HS-27A (cell line): ENCODE measurements at places on chromosomes 2 and 18.

DNA sequence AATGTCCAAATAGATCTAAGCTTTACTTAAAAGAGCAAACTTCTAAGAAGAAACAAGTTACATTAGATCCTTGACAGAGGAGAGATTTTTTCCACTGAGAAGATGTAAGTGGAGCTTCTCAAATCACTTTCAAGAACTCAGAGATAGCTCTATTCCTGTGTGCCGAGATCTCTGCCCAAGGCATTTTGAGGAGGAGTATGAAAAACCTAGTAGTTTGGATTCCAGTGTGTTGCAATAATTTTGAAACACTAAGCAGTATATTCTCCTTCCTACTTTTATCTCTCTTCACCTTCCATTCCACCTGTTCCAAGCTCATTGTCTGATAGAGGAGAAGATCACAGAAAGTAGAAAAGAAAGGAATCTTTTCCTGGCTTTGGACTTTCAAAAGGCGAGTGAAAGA lies 192.0 kb upstream of the TANK start:
- no peak for DNase-seq

GRCh38 chr2:86633155-86633651 lies 9.5 kb upstream of the RNF103 start:
- DNase-seq: no peak

GRCh38 chr18:50793641-50794565 lies 25.9 kb downstream of the MRO start:
- no peak for DNase-seq

DNA sequence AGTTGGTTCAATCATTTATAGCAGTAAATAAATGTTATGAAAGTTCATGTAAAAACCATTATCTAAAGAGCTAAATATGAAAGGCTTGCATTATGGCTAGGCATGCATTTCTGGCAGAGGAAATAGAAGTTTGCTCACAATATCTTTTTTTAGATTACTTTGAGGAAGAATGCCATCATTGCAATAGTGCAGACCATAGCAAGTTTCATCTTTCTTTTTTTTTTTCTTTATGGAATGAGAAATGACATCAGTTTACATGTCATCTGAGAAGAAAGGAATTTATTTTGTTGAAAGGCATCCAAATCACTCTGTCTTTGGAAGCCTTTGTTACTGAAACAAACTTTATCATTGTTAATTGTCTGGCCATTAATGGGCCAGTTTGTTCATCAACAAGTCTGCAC lies 74.5 kb upstream of the NCKAP5 start:
- no peak for DNase-seq

GRCh38 chr18:46040747-46041104 lies 31.3 kb downstream of the PSTPIP2 start:
- DNase-seq: no peak

GRCh38 chr2:63914311-63914710 lies 72.6 kb downstream of the UGP2 start:
- DNase-seq: no peak

DNA sequence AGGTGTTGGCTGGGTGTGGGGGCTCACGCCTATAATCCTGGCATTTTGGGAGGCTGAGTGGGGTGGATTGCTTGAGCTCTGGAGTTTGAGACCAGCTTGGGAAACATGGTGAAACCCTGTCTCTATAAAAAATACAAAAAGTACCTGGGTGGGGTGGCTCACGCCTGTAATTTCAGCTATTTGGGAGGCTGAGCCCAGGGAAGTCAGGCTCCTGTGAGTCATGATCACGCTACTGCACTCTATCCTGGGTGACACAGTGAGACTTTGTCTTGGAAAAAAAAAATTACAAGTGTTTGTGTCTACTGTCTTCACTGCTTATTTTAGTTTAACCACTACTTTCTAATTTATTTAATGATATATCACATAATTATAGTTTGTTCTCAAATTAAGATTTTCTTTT lies 62.7 kb upstream of the DOCK10 start:
- DNase-seq: no peak

GRCh38 chr2:112817082-112817689 lies 19.4 kb downstream of the IL1B start:
- DNase-seq: no peak

DNA sequence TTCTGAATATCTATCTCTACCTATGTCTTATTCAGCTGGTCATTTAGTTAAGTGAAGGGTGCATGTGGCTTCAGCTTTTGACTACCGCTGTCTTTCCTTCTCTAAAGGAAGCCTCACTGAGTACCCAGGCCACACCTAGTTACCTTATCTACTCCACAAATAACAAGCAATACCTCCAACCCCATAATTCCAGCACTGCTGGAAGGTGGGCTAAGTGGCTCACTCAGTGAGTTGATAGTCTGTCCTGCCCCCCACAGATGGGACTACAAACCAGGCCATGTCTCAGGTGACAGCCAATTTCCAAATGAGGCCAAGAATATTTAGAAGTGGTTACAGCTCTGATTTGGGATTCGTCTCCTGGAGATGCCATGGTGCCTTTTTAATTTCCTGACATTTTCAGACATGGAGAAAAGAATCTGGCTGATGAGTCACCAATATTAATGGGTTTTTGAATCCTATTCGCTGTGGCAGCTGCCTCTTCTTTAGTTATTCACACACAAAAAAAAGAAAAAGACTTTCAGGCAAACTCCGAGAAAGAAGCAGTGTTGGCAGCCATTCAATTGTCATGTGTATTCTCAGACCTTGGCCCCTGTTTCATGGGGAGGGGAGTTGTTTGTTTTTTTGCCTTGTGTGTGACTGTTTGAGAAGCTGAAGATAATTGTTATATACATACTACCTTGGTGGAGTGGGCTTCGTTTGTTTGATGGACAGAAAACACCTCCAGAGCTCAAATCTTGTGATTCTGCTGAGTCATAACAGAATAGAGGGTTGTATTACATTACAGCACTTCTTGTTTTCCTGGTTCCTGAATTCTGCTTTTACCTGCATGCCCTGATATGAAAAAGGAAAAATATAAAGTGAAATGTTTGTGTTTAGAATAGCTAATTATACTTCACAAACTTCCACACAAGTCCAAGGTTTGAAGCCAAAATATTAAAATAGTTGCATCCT lies 64.2 kb downstream of the SCG2 start:
- no peak for DNase-seq

- DNase-seq: no peak
These were observed 335.8 kb downstream of the SMAD2 start for GRCh38 chr18:47594621-47595086.

- no peak for DNase-seq
These were observed 410.6 kb upstream of the FIGN start for GRCh38 chr2:164146441-164146840.

DNA sequence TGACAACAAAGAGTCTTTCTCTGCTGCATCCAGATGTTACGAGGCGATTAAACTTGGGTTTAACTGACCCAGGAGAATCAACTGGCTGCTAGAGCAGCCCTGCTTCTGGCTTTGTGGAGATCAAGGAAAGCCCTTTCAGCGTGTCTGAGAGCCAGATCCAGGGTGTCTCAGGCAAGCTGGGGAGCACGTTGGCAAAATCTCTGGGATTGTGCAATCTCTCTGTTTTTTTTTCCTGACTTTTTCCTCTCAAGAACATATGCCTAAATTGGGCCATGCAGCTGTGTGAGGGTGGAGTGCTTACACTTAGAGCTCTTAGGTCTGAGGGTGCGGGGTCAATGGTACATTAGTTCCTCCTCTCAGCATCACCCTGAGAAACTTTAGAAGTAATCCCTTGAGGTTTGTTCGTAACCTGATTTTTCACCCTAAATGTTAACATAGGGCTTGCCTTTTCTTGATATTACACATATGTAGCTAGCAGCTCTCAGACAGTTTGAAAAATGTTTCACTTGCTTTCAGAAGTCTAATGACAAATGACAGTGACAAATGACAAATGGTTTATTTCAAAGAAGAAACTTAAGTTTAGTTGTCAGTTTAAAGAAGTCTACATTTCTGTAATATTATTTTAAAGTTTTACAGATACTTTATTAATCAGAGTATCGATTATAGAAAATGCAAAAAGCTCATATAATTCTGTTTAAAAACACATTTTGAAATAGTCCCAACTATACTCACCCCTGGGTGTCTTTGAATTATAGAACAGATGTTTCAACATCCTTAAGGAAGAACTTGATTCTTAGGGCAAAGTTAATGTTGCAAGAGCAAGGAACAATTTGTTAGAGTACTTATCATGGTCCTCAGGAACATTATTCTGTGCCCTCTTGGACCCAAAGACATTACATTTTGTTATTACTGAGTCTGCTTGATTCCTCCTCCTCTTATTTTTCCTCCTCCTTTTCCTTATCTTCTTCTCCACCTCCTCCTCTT lies 38.4 kb upstream of the ZSWIM2 start:
- DNase-seq: no peak

DNA sequence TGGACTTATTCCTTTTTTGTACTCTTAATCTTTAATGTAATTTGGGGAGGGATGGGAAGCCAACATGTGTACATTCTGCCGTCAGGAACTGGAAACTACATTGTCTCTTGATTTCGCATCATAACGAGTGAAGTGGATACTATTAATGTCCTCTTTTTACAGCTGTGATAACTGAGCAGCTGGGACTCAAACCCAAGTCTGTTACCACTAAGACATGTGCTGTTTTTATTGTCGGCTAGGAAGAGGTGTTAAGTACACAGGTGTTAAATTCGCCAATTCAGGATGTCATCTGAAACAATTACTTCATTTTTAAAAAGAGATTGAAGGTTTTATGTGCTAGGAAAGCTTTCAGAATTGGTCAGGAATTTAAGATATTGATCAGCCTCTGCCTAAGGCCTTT lies 6.9 kb downstream of the GMCL1 start:
- no peak for DNase-seq

DNA sequence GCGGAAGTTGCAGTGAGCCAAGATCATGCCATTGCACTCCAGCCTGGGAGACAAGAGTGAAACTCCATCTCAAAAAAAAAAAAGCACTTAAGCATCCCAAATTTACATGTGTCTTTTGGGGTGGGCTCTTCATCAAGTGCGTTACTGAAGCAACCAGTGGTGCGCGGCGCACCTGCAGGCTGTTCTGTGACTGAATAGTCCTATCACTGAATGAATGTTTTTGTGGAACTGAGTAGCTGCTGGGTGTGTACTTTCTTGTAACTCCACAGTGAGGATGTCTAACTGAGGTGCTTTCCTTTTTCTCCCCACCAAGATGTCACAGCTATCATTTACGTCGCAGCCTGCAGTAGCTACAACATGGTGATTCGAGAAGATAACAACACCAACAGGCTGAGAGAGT lies 17.0 kb downstream of the CHMP1B start:
- no peak for DNase-seq

GRCh38 chr18:55268628-55269275 lies 309.5 kb upstream of the CCDC68 start:
- DNase-seq: no peak
